Spinal cord (tissue), 10 donors: ENCODE measurements at places on chromosomes 5 and 9.

DNA sequence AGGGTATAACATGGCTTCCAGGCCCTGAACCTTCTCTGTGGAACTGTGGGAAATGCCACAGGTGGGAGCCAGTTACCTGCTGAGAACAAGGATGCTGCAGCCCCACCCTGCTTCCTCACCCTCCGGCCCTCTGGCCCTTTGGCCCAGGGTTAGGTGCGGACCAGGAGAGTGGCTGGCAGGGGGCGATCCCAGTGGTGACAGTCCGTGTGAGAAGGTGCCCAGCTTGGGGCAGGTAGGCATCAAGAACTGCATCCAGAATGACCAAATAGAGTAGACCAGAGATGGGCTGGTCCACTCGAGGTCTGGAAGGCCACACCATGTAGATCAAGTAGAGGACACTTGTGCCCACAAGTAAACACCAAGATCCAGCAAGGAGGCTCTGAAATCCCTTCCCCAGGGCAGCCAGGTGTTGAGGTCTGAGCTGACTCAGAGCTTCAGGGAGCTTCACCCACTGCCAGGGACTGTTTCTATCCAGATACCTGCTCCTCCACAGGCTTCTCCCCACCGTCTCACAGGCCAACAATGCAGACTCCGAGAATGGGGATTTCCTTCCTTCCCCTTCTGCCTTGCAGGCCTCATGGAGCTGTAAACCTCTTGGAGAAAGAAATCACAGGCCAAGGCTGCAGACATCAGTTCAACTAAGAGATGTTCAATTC is 61.4 kb upstream of the ZSWIM6 start:
- DNase-seq: no peak

DNA sequence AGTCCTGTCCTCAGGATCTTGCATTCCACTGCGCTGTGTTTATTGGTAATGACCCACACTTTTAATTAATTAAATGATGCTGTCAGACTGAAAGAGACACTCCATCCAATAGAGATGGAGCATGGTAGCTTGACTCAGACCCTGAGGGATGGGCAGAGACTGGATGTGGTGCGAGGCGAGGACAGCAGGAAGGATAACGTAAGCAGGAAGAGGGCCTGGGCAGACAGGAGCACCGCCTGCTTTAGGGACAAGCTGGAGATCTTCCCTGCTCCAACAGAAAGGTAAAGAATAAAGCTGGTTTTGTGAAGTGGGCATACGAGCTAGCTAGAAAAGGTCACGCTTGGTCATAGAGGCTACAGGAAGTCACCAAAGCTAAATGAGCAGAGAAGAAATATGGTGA is 3.6 kb upstream of the DOCK8 start:
- DNase-seq: no peak

DNA sequence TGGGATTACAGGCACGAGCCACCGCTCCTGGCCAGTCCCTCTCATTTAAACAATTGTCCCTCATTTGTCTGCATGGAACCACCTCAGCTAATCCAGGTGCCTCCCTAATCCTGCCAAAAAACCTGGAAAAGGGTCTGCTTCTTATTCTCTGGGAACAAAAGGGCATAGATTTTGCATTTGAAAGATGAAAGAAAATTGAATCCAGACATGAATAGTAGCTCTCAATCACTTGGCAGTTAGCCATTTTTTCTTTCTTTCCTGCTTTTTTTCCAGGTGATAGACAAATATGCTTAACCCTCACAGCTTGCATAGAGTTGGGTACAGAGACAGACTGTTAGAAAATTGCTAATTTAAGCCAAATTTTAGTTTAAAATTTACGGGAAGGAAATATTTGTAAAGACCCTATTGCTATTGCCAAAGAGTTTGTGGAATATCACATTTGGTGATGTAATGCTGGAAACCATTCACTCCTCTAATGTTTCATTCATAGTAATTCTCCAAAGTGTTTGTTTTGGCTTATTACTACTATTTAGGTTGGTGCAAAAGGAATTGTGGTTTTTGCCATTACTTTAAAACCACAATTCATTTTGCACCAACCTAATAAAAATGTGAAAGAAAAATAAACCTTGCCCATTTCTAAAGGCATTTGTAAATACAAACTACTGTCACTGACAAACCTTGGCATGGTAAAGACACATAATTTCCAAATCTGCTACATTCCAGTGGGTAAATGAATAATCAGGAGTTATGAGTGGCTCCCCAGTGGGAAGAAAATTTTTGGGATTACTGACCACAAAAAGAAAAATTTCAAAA is 80.5 kb upstream of the JAK2 start:
- DNase-seq: no peak

DNA sequence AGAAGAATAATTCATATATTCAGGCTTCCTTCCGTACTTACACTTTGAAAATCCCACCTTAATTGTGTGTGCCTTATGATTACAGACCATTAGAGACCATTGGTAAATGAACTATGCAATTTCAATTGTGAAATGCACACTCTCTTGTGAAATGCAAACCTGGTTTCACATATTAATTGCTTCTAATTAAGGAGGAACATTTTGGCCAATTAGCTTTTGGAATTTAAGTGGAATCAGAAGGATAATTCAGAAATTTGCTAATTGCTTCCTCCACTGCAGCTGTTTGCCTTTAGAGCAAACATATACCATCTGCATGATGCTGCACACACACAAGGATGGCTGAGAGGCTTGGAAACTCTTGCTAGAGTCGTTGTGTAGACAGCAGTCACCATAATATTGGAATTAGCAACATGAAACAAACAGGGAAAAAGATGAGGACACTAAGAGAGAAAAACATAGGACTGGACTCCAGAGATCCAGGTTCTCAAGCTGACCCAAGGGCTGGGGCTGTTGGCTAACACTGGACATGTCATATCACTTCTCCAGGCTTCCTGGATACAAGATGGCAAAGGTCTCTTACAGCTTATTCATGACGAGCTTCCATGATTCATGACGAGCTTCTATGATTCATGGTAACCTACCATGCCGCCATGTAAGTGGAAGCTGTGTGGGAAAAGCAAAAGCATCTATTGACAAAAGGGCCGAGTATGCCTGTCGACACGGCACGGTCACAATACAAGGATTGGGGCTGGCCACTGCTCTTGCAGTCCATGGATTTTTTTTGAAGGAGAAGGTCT is 78.0 kb downstream of the PTCH1 start:
- no peak for DNase-seq

GRCh38 chr5:179907556-179908324 is at the start of gene TBC1D9B:
TBC1D9B (minus strand) TSS chr5:179907897; CDS start chr5:179907821, 76 bp downstream.
- DNase-seq: peak; percentile 91

DNA sequence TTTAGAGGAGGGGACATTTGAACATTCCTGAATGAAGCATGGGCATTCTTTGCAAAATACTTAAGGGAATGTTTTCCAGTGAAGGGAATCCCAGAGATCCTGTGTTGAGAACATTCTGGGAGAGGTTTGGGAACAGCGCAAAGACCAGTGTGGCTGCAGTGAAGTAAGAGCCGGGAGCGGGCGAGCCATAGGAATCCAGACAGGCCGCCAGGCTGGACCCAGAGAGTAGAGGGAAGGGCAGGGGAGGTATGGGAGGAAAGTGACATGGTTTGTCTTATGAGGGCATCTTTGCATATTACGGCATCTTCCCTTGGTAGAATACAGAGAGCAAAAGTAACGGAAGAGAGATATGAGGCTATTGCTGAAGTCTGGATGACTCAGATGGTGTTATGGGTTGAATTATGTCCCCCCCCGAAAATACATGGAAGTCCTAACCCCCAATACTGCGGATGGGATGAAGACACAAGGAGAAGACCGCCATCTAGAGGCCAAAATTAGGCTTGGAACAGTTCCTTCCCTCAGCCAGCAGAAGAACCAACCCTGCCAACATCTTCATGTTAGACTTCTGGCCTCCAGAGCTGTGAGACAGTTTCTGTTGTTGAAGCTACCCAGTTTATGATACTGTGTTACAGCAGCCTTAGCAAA is 268.2 kb downstream of the MAST4 start:
- no peak for DNase-seq

- no peak for DNase-seq
These were observed 651 bp upstream of the AK1 start for GRCh38 chr9:127878001-127878651.

GRCh38 chr5:177204281-177204680 is 70.7 kb downstream of the NSD1 start:
- DNase-seq: no peak

DNA sequence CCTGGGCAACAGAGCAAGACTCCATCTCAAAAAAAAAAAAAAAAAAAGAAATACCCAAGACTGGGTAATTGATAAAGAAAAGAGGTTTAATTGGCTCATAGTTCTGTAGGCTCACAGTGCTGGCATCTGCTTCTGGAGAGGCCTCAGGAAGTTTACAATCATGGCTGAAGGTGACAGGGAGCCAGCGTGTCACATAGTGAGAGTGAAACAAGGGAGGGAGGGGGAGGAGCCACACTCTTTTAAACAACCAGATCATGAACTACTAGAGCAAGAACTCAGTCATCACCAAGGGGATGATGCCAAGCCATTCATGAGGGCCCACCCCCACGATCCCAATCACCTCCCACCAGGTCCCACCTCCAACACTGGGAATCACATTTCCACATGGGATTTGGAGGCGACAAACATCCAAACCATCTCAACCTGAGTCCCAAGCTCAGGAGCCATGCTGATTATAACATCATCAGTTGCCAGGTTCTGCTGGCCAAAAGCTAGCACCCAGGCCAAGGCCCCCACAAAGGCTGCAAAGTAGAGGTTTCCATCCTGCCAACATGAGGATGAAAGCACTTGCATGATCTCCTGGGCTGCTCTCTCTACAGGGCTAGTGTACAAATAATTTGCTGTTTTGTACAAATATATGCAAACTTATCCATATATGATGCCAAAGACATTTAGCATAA is 15.3 kb downstream of the DENND1A start:
- DNase-seq: no peak

DNA sequence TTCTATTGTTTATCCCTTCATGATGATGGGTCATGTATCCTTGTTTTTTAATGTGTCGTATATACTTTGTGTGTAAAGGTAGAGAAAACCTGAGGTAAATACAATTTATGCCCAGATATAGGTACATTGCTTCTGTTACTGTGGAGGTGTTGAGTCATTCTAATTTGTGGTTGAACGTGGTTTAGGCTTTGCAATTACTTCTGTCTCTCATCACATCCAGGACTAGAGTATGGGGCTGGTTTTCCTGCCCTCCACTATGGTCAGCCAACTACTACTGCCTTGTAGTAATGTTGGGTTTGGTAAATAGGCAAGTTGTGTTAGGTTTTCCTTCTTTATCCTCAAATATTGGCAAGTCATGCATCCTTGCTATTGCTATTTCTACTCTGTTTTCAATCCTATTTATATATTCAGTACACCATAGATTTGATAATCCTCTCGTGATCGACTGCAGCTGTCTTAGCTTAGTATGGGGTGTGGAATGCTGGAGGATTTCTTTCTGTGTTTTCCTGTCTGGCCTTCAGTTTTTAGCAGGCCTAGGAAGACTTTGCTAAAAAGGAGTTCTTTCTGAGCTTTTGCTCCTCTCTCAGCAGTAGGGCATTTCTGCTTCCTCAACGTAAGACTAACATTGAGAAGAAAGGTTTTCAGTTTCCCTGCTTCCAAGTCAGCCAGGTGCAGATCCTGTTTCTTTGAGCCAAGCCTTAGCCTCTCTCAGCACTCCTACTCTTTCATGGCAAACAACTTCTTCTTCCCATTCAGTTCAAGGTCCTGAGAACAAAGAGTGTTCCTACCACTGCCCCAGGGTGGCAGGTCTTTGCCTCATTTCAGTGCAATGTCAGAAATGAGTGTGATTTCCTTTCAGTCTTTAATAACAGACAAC is 844.4 kb upstream of the CDH18 start:
- DNase-seq: no peak

DNA sequence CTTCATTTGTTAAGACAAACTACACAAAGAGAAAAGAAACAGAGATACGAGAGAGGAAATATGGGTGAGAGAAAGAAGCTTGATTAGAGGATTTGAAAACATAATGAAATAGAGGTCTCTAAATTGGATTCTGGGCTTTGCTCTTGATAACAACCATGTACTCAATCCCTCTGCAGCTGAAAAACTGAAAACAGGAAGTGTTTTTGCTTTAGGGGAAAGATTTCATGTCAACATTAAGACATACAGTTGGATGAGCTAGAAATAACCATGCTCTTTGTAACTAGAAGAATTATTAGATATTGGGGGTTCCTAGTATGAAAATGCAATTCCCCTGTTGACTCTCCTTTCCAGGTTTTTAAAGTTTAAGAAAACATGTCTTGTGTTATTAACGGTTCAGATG is 21.9 kb downstream of the CRHBP start:
- DNase-seq: no peak

GRCh38 chr5:88836195-88836838 is 46.7 kb downstream of the MEF2C start:
- no peak for DNase-seq

GRCh38 chr5:24163091-24163490 is 481.7 kb downstream of the CDH10 start:
- no peak for DNase-seq

GRCh38 chr5:150120617-150121447 is 34.5 kb upstream of the CSF1R start:
- no peak for DNase-seq

DNA sequence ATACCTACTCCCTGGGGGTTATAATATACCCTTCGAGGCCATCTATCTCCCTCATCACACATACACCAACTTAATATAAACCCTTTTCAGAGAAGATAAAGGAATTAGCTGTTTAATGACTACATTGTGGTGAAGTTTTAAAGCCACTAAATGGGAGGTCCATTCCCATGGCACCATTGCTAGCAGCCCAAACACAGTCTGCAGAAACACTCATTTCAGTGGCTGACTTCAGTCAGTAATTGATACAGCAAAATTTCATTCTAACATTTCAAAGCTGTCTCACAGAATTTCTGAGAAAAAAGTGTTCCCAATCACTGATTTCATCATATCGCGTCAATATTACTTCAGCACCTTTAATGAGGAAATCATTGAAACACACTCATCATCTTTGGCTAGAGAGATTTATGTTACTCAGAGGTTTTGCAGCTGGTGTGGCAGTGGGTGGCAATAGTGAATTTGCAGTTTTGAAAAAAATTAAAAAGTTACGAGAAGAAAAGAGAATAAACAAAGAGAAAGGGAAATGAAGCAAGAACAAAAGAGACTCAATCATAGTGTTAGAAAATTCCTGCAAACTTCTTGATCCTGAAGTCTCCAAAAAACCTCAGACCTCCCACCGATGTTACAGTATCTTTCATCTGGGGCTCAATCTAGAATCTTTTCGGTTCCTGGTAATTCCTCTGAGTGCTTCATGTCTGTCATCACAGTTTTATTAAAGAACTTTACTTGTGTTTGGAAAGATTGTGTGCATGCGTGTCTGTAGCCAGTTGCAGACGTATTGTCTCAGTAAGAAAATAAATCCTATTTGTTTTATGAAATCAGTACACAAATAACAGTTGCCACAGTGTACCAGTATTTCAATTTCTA is 105.0 kb downstream of the ERCC6L2 start:
- DNase-seq: no peak

DNA sequence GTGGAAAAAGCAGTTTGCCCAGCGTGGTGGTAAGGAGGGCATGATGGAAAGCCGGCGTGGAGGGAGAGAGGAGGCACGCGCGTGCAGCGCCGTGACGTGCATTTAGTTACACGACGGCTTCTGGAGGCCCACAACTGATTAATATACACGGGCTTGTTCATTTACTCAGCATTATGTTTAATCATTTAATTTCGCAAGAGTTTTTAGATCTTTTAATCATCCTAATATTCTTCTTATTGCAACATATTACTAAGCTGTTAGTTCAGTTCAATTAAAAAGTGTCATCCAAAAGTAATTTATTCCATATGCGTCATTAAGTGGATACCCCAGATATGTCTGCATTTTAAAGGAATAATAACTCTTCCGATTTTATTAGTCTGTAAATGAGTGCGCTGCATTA is 220.5 kb downstream of the HSPA4 start:
- no peak for DNase-seq

- DNase-seq: no peak
These were observed 73.1 kb downstream of the STK10 start for GRCh38 chr5:172114875-172115422.

GRCh38 chr9:112175796-112176315 is 759 bp upstream of the SUSD1 start:
- no peak for DNase-seq
